ENCODE measurements at places on chromosomes 11 and 22.

DNA sequence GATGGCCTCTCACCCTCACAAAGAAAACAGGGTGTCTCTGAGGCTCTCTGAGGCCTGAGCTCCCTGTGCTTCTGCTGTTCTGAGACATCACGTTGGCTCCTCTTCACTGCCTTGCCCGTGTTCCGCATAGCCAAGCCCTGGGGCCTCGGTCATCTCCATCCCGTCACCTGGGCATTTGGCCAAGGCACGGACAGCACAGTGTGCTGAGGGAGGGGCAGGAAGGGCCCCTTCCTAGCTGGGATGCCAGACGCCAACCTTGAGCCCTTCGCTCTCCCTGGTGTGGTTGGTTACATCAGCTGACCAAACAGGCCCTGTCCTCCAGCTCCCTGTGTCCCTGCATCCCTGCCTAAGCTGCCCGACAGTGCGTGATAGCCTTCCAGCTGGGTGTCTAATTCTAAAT, 25.9 kb downstream of the MOV10L1 start:
- DNase-seq, result no peak

- no peak for DNase-seq
Observed at GRCh38 chr11:130672911-130673310, 224.5 kb downstream of the ADAMTS15 start.

DNA sequence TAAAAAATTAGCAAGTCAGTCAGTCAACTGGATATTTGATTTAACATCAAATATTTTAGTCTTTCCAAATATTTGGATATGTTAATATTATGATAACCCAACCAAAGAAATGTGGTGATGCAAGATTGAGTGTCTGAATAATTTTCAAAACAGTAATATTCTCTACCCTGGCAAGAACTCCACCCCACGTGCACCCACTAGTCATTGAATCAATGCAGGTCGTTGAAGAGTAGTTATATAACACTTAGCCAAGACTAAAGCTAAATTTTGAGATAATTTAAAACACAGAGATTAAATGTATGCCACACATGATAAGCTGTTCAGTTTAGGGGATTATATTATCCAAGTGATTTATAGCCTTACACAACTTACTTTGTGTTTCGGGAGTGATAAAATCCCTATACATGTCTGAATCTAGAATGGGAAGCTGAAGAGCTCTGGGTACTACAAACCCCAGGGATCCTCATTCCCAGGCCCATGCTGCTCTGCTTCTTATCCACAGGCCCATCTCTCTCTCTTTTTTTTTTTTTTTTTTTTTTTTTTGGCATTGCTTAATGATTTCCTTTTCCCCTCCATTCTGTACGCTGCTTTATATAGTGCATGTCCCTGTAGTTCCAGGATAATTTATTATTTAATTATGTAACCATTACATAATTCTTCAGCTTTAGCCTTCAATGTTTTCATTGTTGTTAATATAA, 392.9 kb downstream of the NTM start:
- DNase-seq, result no peak

GRCh38 chr11:293852-294661, 5.1 kb downstream of the PGGHG start:
- DNase-seq, result no peak

GRCh38 chr22:29031227-29032011, 30.2 kb downstream of the C22orf31 start:
- DNase-seq, result peak; percentile 69

- DNase-seq, result no peak
Observed at GRCh38 chr22:39665229-39665628, 94.7 kb downstream of the CACNA1I start.

DNA sequence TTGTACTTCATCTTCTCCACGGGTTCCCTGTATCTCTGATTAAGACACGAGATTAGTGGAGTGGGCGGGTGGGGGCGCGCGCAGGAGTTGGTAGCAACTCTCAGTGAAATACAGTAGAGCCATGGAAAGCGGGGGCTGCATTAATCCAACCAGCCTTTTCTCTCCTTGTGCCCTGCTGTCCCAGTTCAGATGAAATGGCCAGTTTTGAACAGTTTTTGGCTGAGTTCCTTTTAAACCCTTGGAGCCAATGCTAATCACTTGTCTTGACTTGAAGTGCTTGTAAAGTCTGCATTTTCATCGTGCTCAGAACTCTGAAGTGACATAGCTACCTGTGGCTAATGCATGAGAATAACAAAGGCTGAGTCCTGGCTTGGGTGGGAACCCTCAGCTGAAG, 734 bp upstream of the TMEM123 start:
- no peak for DNase-seq

DNA sequence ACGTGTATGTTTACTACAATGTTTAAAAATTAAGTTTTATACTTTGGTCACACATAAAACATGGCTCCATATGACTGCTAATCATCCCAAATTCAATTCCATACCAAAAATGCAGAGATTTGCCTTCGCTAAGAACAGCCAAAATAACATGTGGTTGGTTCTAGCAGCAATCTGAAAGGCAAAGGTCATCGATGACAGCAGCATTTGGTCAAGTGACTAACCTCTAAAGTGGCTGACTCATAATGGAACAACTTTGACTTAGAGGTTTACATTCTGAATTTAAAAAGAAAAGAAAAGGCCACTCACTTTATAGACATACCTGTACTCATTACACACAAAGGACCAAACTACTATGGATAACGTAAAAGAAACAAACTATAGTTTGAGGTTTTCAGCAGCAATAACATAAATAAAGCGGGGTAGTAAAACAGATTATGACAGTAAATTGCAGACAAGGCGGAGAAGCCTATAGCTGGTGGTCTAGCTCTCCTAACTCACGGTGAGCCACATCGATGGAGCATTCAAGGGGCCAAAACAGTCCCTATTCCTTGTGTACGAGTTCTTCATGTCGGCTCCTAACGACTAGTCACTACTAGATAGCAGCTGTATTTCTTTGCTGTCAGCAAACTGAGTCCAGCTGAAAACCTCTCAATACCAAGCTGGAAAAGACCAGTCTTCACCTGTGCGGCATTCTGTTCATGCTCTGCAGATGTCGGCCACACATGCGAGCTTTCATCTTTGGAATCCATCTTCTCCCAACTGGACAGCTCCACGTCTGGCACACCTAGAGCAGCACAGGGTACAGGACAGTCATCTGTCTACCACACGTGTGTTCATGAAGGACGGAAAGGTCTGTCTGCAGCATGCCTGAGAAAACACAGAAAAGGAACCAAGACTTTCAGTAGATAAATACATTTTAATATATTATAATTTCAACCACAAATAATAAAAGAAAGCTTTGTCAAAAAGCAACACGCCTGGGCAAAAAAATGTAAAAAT, 42.1 kb downstream of the PRDM10 start:
- DNase-seq, result no peak

- DNase-seq, result no peak
Observed at GRCh38 chr22:47552541-47553205, 790.2 kb downstream of the TBC1D22A start.
